ENCODE measurements at places on chromosomes 4 and X. TPM values are rescaled to one million over a fixed set of nuclear protein-coding genes. Genes with fewer than 3 reads are reported as not detected.

GRCh38 chr4:53013873-53014775 lies 152.0 kb downstream of the RASL11B start:
- no peak for DNase-seq

Gene ADH1A
- 354 TPM for total RNA-seq

Gene TEX13B
- total RNA-seq: not detected

Gene C4orf46
- total RNA-seq: 0.68 TPM

Data from right lobe of liver (tissue), 6 donors.